Mesothelial cell of epicardium (in vitro differentiated cells): ENCODE measurements at places on chromosomes 3 and 15. TPM values are rescaled to one million over a fixed set of nuclear protein-coding genes. Genes with fewer than 3 reads are reported as not detected.

DNA sequence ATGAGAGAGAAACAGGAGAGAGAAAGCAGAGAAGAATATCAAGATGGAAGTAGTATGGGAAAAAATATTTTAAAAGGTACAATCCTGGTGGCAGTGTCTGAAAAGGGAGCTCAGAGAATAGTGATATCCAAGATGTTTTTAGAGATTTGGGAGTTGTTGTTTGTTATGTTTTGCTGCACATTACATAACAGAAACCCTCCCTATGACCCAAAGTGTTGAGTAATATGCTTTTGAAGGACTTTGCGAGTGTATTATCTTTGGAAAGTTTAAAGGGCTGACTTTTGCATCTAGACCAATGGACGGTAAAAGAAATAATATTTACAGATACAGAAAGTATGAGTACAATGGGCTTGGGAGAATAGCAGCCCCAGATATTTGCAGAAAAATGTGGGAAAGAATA lies 759.7 kb downstream of the NTRK3 start:
- no peak for DNase-seq

- DNase-seq: no peak
Observed at GRCh38 chr3:89690646-89691045, 583.2 kb downstream of the EPHA3 start.

DNA sequence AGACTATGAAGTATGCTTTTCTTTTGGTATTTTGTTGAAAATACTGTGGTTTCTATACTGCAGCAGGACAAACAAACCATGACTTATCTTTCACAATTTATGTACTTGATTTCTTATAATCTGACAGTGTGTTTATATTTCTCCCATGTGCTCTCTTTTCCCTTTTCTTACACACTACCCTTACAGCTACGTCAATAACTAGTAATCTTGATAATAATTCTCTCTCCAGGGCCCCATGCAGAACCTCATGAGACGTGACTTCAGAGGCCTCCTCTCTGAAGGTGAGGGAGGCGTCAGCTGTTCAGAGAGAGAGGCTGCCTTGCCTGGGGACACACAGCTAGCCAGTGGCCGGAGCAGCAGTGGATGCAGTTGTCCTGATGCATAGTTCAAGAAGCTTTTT lies 35.9 kb downstream of the KY start:
- no peak for DNase-seq

- DNase-seq: no peak
Observed at GRCh38 chr3:148756311-148756710, 58.6 kb downstream of the AGTR1 start.

DNA sequence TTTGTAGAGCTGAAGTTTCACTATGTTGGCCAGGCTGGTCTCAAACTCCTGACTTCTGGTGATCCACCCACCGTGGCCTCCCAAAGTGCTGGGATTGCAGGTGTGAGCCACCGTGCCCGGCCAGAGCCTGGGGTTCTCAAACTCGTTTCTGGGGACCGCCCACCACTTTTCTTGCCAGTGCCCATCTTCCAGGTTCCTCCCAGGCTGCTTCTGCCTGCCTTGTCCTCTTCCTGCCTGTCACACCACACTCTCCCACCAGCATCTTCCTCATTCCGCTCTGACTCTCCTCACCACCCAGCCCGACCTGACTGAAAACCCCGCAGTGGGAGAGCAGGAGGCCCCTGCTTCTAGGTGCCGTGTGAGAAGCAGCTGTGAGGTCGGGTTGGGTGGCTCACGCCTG lies 3.1 kb upstream of the DYNLT2B start:
- DNase-seq: no peak

- no peak for DNase-seq
Observed at GRCh38 chr15:61892140-61892539, 168.1 kb downstream of the VPS13C start.

DNA sequence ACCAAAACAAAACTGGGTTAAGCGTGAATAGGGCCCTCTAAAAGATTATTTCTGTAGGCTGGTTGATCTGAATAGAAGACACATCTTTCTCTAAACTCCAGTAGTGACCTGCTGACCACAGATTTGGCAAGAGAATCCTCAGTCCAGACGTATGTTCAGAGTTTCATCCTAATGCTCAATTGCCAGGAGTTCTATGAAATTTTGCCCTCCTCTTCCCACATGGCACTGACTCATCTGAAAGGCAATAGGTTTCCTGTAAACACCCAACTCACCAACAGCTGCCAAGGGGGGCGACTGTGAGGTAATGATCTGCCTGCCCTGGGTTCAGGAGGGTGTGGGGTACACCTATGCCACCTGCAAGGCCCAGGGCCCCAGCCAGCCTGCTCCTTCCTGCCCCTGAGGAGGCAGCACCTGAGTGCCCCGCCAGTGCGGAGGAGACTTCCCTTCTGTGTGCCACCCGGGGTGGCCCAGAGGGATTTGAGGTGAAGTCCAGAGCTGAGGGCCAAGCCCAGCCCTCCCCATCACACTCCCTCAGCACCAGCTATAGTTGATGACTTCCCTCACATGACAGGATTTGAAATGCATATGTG lies 8.4 kb upstream of the PLA2G4D start:
- DNase-seq: no peak

DNA sequence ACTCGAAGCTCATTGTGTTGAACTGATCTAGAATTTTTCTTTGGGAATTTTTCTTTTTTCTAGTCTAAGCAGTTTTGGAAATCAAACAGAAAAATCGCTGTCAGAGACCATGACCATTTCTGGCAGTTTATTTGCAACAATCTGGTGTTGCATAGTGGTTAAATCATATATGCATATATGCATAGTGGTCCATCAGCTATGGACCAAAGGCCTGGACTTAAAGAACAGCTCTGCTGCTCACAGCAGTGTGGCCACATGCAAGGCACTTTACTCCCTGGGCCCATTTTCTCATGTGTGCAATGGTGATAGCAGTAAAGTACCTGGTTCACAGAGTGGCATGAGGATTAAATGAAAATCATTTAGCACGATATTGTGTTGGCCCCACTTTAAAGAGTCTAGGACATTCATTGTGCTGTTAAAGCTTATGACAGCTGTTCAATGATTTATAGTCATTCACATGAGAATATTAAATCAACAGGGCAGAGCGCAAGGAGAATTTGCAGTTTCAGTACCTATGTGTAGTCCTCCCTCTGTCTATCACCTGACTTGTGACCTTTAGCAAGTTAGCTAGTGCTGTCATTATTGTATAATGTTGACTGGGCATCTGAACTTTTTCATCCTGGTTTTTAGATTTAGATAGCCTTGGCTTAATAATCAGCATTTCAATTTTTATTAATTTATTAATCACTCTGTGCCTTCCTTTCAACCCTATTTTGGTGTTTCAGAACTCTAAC lies 46.4 kb downstream of the BLM start:
- DNase-seq: no peak

GRCh38 chr3:143849854-143850549 lies 1.7 kb upstream of the SLC9A9 start:
- no peak for DNase-seq

GRCh38 chr3:160413613-160414248 lies 14.3 kb downstream of the SMC4 start:
- no peak for DNase-seq

GRCh38 chr3:134074790-134075567 lies 45.3 kb upstream of the SLCO2A1 start:
- DNase-seq: no peak

DNA sequence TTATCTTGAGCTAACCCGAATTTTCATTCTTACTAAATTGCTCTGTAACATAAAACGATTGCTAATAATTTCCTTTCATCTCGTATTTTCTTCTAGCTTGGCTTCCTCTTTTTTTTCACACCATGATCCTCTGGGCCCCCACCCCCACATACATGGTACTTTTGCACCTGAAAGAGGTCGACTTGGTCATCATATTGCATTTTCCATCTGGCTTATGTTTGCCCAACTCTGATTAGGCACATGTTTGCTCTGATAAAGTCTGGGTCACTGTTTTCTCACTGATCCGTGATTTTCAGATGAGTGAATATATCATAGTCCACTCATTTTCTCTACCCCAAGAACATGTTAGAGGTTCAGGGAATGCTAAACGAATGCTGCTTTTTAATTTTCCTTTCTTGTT lies 49.5 kb downstream of the ARRDC4 start:
- DNase-seq: no peak

GRCh38 chr3:154011036-154011435 lies 110.2 kb upstream of the ARHGEF26 start:
- no peak for DNase-seq

Gene TNFAIP8L3
- 0.31 to 0.75 TPM (median 0.61 TPM) in 3 replicates for total RNA-seq

Gene PLCB2
- total RNA-seq: 9.8 to 11.5 TPM (median 10.7 TPM) in 3 replicates

Gene PLA2G4E
- not detected in 3 replicates for total RNA-seq

Gene LTK
- 0.91 to 1.2 TPM (median 1.0 TPM) in 3 replicates for total RNA-seq

Gene PARP15
- 0.20 to 0.27 TPM (median 0.22 TPM) in 3 replicates for total RNA-seq

Gene KBTBD13
- 0.09 to 0.11 TPM in 2 of 3 replicates, not detected in the other for total RNA-seq

Gene POLR2M
- total RNA-seq: 108 to 110 TPM (median 109 TPM) in 3 replicates

Gene AP3B2
- total RNA-seq: 1.3 to 2.5 TPM (median 2.4 TPM) in 3 replicates

Gene MCF2L2
- 2.0 to 3.4 TPM (median 3.1 TPM) in 3 replicates for total RNA-seq

Gene RSRC1
- total RNA-seq: 33.1 to 35.0 TPM (median 34.9 TPM) in 3 replicates

Gene LSAMP
- 30.1 to 34.6 TPM (median 32.3 TPM) in 3 replicates for total RNA-seq

Gene IMPG2
- 0.59 to 0.69 TPM (median 0.69 TPM) in 3 replicates for total RNA-seq

Gene CFAP20DC
- 5.4 to 6.3 TPM (median 6.1 TPM) in 3 replicates for total RNA-seq
